Ecto neural progenitor cell (in vitro differentiated cells): ENCODE measurements at places on chromosomes 6 and 20.
A peak's percentile ranks its signal among the peaks of the same experiment; 100 is the strongest.

GRCh38 chr6:14365393-14365792, 247.8 kb downstream of the CD83 start:
- DNase-seq, result no peak

- no peak for DNase-seq
Measured at GRCh38 chr6:169145496-169145895, 108.2 kb downstream of the THBS2 start.

- no peak for DNase-seq
Measured at GRCh38 chr6:98764373-98764911, 69.9 kb upstream of the POU3F2 start.

DNA sequence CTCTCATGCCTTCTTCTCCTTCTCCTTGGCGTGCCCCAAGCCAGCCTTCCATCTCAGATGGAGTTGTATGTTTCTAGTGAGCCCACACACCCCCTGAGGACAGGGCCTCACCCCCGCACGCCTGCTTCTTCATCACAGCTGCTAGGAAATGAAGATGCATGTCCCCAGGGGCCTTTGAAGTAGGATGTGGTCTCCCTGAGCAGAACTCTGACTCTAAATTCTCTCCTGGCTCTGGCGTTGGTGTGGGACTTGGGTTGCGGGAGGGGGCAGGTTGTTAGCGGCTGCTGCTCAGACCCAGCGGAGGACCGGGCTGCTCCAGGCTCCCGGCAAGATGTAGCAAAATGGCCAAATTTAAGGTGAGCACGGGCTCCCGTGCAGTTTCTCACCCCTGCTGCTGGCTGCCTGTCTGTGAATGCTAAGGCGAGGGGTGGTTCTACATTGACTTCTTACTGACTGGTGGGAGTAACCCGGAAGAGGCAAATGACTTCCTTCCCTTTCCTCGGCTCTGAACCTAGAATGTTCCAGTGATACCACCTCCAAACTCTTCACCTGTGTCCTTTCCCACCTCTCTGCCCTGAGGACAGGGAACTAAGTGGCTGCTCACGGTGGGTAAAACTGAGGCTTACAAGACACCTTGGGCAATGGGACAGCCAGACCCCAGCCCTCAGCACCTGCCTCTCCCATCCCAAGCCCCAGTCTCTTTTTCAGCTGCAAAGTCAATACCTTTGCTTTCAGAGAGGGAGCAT, 8.8 kb downstream of the SYNJ2 start:
- DNase-seq, result peak; percentile 29

- DNase-seq, result no peak
Measured at GRCh38 chr20:25254986-25255680, 7.2 kb downstream of the PYGB start.

- peak; percentile 89 for DNase-seq
Measured at GRCh38 chr20:44247586-44248409, 690 bp downstream of the GDAP1L1 start.

DNA sequence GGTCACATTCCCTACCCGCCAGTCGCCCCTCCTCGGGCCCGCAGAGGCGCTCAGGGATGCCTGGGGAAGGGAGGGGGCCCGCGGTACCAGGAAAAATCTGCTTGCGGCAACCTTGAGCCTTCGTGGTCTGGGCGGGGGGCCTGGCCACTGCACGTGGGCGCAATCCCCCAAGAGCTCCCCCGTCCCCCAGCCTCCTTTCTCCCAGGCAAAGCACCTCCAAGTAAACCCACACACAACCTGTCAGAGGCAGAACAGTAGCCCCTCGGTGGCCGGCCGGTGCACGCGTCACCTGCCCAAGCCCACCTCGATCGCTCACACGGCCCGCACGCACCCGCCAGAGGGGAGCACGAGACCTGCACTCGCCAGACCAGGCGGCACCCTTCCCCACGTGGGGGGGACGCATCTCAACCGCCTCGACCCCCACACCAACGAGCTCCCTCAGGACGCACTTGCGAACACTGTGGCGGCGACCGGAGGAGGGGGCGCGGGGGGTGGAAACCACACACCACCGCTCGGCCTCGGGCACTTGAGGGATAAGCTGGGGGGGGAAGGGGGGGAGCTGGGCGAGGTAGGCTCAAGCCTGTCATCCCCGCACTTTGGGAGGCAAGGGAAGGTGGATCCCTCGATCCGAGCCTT, 1955.7 kb upstream of the DEFB115 start:
- no peak for DNase-seq

- DNase-seq, result no peak
Measured at GRCh38 chr6:12185081-12185673, 105.0 kb upstream of the EDN1 start.

DNA sequence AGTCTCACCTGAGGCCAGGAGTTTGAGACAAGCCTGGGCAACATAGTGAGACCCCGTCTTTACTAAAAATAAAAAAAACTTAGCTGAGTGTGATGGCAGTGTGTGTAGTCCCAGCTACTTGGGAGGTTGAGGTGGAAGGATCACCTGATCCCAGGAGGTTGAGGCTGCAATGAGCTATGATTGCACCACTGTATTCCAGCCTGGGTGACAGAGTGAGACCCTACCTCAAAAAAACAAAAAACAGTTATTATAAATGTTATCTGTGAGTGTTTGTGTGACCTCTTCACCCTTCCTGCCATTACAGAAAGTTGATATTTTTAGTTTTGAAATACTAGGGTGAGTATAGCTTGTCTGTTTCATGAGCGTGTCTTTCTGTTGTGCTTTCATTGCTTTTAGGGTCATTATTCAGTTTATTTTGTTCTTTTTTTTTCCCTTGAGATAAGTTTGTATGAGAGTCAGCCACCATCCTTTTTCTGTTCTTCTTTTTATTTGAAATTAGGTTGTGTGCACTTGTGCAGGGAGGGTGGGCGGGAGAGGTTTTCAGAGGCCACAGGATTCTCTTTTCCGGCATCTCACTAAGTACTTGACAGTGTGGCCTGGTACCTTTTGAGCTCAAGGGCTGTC, 26.2 kb downstream of the CDYL start:
- DNase-seq, result no peak

DNA sequence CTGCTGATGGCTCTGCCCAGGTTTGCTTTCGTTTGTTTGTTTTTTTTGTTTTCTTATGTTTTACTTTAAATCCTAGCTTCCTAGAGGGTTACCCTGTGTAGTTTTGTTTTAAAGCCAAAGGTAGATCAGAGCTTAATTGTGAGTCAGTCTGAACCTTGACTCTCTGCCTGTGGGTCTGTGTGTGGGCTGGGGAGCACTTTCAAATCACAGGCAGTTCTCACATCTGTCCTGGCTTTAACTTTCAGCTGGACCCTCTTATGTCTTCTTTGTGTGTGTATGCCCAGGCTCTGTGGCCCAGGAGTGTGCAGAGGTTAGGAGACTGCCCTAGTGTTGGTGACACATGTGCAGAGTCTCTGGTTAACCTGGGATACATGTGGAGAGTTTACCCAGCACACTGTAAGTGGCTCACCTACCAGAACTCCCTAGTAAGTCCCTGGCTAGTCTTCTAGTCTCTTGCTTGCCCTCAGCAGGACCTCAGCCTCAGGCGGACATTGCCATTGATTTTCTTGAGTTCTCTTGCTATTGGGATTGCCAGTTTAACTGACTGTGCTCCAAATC, 19.0 kb downstream of the HIVEP1 start:
- DNase-seq, result no peak

DNA sequence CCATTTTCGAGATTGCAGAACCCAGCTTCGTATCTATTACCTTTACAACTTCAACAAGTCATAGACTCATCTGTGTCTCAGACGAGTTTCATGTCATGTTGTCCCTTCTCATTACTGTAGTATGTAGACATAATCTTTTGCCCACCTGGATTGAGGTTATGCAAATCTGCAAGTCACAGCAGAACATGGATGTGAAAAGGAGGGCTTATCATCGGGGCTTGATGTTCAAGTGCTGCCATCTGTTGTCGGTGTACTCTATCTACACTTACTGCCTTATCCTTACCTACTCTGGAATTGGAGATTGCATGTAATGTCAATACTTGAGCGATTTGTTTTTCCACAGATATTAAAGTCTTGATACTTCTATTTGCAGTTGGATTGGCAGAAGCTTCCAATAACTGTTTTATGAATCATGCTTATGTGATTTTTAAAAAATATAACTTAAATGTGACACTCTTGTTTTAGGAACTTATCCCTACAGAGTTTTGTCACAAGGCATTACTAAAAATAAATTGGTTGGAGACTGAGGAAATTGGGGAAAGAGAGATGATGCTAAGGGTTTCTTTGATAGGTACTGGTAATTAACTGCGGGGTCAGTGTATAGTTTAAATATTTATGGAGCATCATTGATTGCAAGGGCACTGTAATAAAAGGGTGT, 3.0 kb upstream of the GOPC start:
- no peak for DNase-seq

DNA sequence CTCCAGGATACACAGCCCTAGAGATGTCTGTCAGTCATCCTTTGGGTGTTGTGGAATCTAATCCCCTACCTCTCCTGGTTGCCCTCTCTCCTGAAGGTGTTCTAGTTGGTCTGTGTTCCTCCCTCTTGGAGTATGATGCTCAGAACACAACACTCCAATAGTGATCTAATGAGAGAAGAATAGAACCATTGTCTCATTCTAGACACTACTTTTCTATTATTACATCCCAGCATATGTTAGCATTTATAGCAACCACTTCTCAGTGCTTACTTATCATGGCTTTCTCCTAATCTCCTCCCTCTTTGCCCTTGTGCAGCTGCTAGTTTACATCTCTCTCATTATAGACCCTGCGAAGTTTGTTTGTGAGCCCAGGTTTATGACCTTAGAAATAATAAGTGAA, 109.0 kb downstream of the UNC5CL start:
- no peak for DNase-seq

DNA sequence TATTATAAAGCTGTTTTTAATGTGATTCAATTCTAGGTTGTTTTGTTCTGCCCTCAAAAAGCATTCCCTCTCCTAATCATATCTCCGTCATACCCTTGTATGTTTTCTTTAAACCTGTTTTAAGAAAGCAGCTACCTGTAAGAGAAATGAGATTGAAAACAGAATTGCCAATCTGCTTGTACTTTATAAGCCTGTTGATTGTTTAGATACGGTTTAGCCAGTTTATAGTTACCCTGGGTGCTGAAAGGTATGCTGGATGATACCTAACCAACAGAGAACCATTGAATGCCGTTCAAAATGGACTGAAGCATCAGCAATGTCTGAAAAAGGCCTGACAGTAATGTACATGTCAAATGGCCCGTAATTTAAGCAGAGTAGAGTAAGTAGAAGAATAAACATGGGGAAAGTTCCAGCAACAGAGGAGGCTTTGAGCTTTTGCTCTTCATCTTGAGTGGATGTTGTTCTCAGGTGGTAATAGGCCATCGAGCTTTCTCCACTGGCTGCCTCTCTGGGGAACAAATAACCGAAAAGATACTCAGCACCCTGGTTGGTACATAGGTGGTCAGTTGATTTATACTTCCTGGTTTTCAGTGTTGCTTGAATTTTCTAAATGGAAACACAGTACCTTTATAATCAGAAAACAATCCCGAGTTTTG, 27.5 kb downstream of the PTPN1 start:
- DNase-seq, result no peak

DNA sequence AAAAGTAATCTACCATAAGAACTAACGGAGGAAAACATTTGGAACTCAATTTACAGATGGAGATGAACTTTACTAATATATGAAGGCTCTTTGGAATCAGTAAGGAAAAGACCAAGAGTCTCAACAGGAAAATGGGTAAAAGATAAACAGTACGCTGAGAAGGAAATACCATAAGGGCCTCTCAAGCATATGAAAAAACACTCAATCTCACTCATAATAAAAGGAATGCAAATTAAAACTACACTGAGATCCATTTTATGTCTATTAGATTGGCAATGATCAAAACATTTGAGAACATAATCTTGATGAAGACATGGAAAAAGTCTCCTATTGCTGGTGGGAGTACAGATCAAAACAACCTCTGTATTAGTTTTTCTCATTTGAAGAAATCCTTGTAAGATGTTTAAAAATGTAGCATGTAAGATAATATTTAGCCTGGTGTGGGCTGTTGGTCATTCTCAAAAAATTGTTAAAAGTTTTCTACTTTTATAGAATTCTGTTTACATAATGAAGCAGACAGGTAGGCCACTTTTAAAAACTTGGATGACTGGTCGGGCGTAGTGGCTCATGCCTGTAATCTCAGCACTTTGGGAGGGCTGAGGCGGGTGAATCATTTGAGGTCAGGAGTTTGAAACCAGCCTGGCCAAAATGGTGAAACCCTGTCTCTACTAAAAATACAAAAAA, 14.5 kb downstream of the REV3L start:
- DNase-seq, result no peak

DNA sequence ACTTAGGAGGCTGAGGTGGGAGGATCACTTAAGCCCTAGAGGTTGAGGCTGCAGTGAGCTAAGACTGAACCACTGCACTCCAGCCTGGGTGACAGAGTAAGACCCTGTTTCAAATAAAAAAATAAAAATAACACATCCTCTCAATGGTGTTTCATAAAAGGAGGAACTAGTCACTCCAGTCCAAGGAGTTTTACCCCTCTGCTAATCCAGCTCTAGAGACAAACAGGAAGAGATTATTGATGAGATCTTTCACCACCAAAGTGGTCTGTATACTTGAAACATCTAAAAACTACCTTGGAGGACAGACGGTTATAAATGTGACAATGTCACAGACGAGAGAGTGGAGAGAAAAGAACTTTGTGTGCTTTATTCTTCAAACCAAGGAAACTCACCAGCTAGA, 58.2 kb downstream of the PIGU start:
- no peak for DNase-seq

- DNase-seq, result peak; percentile 50
Measured at GRCh38 chr6:124881898-124882578, 80.2 kb upstream of the RNF217 start.

GRCh38 chr6:44133981-44134711, 6.8 kb downstream of the TMEM63B start:
- no peak for DNase-seq

DNA sequence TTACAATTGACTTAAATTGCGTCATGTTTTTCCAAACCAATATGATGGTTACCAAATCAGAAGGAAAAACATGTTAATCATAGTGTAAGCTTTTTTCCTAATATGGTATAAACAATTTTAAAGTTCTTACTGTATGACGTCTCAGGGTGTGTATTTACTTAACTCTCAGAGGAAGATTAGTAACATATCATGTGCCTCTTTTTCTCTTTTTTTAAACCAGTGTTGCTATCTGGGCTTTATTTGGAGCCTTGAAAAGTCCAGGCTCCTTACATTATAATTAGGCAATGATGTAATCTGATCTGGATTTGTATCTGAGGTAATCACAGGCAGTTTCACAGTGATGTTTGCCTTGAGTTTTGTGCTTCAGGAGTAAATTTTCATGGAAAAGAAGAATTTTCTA, 20.4 kb upstream of the RAB23 start:
- no peak for DNase-seq

- no peak for DNase-seq
Measured at GRCh38 chr6:42694586-42694985, 27.8 kb downstream of the PRPH2 start.

DNA sequence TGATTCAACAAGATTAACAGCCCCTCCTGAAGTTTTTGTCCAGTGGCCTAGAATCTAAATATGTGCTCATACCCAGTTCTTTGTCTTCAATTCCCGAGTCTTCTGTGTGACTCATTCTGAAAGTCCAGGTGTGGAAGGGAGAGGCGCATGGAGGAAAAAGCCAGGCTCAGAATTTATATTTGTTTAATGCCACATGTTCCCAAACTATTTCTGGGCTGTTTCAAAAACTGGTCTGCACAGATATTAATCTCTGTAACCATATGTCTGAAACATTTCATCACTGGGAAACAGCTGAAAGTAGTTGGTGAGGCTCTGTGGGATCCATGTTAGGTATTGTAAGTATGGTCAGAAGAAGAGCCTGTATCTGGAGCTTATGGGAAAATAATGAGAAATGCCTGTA, 266.0 kb downstream of the PAX1 start:
- no peak for DNase-seq

GRCh38 chr6:53567701-53568100, 22.8 kb upstream of the GCLC start:
- DNase-seq, result no peak

GRCh38 chr6:38157905-38158304, 338.4 kb downstream of the ZFAND3 start:
- no peak for DNase-seq
